ENCODE measurements at places on chromosomes 5 and 9. TPM values are rescaled to one million over a fixed set of nuclear protein-coding genes. Genes with fewer than 3 reads are reported as not detected.

TEK gene
- total RNA-seq: not detected

- H3K4me3 ChIP-seq: no peak overlapping the region
- peaks cover 33% of the 10 kb centered on the region for H3K4me1 ChIP-seq
- no peak for DNase-seq
- no peaks in the 10 kb centered on the region for H3K36me3 ChIP-seq
Measured at GRCh38 chr9:133618726-133619125, 9.5 kb upstream of the FAM163B start.

AGXT2 gene
- total RNA-seq: not detected

- H3K36me3 ChIP-seq: peaks cover 1% of the 10 kb centered on the region
- no peak overlapping the region for H3K4me3 ChIP-seq
- no peak for DNase-seq
- no peak overlapping the region for H3K27ac ChIP-seq
- H3K4me1 ChIP-seq: no peaks in the 10 kb centered on the region
Measured at GRCh38 chr9:25519286-25519685, 159.0 kb downstream of the TUSC1 start.

- no peaks in the 10 kb centered on the region for H3K4me1 ChIP-seq
- H3K36me3 ChIP-seq: peaks cover 2% of the 10 kb centered on the region
- no peak overlapping the region for H3K27ac ChIP-seq
- H3K4me3 ChIP-seq: no peak overlapping the region
- H3K27me3 ChIP-seq: peaks cover 23% of the 10 kb centered on the region
Measured at GRCh38 chr5:68049053-68049713, 166.4 kb upstream of the PIK3R1 start.

DNA sequence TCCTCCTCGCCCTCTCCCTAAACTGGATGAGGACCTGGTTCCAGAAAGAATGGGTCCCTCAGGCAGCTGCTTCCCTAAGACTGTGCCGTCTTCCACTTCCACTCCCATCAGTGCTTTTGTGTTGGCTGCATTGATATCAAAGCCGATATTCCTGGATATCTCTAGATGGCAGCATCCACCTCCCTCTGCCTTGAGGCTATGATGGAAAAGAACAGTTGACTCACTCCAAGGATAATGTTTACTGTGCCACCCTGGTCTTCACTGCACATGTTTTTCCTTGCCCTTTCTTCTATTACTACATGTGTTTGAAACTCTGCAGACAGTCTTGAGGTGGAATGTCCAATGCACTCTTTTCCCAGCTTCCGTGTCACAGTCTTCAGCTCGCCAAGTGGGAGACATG, 211.6 kb downstream of the MAST4 start:
- no peak overlapping the region for H3K27ac ChIP-seq
- H3K36me3 ChIP-seq: no peaks in the 10 kb centered on the region
- no peak overlapping the region for H3K4me3 ChIP-seq
- no peak for DNase-seq

DNA sequence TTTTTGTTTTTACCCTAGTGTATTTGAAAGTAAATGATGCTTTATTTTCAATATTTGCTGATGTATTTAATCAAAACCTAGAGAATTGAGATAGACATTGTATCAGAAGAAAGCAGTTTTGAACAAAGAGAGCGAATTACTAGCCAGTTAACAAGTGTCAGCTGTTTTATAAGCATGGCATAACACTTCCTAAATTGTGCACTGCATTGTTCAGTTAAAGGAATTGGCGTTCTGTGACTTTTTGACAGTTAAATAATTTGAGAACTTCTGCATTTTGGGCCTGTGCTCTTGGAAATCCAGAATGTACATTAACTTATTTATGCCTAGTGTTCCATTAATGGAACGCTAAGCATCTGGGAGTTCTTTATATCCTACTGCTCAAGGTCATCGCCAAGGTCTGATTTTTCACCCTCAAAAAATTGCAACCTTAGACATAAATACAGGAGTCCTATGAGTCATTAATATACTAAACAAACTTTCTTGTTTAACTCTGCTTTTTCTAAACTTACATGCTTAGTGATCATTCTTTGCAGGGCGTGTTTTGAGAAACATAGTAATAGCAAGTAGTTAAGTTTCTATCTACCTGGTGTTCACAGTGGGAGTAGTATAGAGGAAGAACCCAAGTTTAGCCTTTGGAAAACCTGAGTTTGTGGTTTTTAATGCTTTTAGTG, 31.1 kb downstream of the RASA1 start:
- peaks cover 8% of the 10 kb centered on the region for H3K36me3 ChIP-seq
- peak overlapping the region; percentile 15 for H3K4me3 ChIP-seq
- DNase-seq: no peak
- H3K27ac ChIP-seq: no peak overlapping the region

DNA sequence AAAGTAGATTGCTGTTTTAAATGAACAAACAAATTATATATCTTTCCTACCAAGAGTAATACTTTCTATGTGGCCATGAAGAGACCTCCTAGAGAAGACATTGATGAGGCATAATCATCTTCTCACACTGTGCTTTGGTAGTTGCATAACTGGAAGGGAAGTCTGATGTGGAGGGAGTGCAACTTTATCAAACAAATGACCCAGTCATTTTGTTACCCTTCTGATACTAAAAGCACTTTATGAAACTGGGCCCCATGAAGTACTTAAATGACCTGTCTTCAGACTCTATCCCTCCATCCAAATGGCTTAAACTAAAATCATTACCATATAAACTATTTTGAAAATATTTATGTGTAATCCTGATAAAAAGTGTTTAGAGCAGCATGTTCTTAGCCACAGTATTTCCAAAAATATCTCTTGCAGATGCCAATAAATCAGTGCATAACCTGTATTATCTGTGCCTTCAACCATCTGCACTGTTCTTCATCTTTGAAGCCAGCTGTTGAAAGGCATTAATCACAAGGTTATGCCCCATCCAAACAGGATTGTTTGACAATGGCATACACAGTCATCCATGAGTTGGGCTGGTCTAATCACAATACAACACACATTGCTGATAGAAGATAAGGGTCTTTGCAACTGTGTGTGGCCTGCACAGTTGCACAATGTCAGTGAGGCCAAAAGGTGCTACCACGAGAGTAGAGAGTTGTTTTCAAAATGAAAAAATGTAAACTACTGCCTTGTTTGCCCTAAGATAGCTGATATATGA, 31.9 kb upstream of the MIER3 start:
- peaks cover 16% of the 10 kb centered on the region for H3K4me1 ChIP-seq
- no peak overlapping the region for H3K27ac ChIP-seq
- H3K27me3 ChIP-seq: no peaks in the 10 kb centered on the region
- no peaks in the 10 kb centered on the region for H3K36me3 ChIP-seq
- H3K4me3 ChIP-seq: no peak overlapping the region

DNA sequence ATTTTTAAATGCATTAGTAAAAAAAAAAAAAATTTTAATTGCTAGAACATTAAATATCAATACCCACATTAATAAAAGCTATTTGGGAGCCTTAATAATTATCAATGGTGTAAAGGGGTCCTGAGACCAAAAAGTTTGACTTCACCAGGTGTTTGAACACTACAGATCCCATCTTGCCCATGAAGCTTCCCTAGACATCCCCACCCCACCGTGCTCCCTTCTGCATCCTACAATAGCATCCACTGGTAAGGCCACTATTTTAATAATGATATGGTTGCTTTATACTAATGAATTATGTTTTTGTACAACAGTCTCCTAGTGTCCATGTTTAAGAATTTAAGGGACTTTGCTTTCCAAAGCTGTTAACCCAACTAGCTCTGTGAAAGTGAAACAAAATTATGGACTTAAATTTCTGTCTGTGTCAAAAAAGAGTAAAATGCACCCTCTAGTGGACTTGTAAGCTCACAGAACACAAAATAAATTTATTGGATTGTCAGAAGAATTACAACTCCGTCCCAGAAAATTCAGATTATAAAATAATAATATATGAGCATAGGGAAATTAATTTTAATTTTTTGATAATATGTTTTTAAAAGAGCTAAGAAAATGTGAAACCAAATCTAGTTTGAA, 76.0 kb downstream of the ARL15 start:
- no peak overlapping the region for H3K27ac ChIP-seq
- H3K36me3 ChIP-seq: no peaks in the 10 kb centered on the region
- H3K4me3 ChIP-seq: peak overlapping the region; percentile 33

PRLR gene
- not detected for total RNA-seq

- H3K4me3 ChIP-seq: no peak overlapping the region
- H3K27ac ChIP-seq: no peak overlapping the region
- no peaks in the 10 kb centered on the region for H3K36me3 ChIP-seq
Measured at GRCh38 chr9:18976709-18977531, 56.1 kb downstream of the SAXO1 start.

GFPT2 gene
- total RNA-seq: 0.39 TPM

DNA sequence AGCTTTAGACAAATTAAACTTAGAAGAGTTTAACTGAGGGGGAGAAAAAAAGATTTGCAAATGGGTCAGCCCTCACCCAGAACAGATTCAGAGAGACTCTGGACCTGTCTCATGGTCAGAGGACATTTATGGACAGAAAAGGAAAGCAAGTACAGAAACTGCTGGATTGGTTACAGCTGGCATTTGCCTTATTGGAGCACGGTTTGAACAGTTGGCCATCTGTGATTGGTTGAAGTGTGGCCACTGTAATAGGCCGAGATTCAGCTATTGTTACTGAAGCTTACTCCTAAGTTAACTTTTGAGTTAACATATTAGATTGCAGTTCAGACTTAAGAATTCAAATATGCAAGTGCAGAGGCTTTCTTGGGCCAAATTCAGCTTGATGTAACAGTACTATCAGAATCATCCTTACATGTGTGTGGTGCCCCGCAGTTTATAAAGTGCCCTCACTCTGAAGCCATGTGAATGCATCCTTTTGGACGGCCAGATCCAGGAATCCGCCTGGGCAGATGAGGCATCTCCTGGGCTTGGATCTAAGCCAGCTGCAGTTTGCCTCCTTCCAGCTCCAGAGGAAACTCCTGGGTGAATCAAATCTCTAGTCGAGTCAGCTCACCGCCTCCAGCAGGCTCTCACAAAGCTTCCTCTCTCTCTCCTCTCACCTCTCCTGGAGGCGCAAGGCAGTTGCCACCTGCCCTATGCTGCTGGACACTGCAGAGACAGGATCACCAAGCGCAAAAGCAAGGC, 165.2 kb downstream of the ADAMTS12 start:
- H3K4me1 ChIP-seq: no peaks in the 10 kb centered on the region
- H3K27ac ChIP-seq: no peak overlapping the region
- peaks cover 11% of the 10 kb centered on the region for H3K27me3 ChIP-seq
- no peaks in the 10 kb centered on the region for H3K36me3 ChIP-seq

GRCh38 chr5:177610131-177610769, 10.3 kb downstream of the B4GALT7 start:
- H3K4me3 ChIP-seq: no peak overlapping the region
- DNase-seq: no peak
- H3K36me3 ChIP-seq: no peaks in the 10 kb centered on the region
- H3K27me3 ChIP-seq: no peaks in the 10 kb centered on the region
- peaks cover 8% of the 10 kb centered on the region for H3K4me1 ChIP-seq
- no peak overlapping the region for H3K27ac ChIP-seq

GRCh38 chr5:138870611-138871010, 4.5 kb downstream of the LRRTM2 start:
- H3K27me3 ChIP-seq: peaks cover 39% of the 10 kb centered on the region
- H3K27ac ChIP-seq: no peak overlapping the region
- DNase-seq: no peak
- no peaks in the 10 kb centered on the region for H3K36me3 ChIP-seq
- H3K4me3 ChIP-seq: peak overlapping the region; percentile 83

DNA sequence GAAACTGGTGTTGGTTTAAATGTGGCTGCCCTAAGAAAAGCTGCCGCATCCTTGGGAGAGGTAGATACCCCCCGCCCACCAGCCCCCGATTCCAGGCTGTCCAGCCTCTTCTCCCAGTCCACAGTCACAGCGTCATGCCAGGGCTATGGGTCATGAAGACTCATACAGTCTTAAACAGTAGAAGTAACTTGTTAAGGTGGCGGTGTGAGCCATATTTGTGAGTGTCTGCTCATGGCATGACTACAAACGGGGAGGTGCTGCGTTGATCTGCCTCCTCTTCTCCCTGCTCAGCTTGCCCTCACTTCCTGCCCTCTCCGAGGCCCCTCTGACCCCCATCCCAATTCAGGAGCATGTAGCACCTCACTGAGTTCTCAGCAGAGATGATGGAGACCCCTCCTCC, 20.8 kb downstream of the FGD3 start:
- peaks cover 15% of the 10 kb centered on the region for H3K36me3 ChIP-seq
- no peaks in the 10 kb centered on the region for H3K27me3 ChIP-seq
- H3K4me3 ChIP-seq: peak overlapping the region; percentile 93
- peak; percentile 45 for DNase-seq
- H3K4me1 ChIP-seq: peaks cover 79% of the 10 kb centered on the region
- peak overlapping the region; percentile 95 for H3K27ac ChIP-seq
